ENCODE measurements at places on chromosomes 1 and 21.

GRCh38 chr1:69967245-69967766 is 238.1 kb downstream of the LRRC40 start:
- DNase-seq = no peak

DNA sequence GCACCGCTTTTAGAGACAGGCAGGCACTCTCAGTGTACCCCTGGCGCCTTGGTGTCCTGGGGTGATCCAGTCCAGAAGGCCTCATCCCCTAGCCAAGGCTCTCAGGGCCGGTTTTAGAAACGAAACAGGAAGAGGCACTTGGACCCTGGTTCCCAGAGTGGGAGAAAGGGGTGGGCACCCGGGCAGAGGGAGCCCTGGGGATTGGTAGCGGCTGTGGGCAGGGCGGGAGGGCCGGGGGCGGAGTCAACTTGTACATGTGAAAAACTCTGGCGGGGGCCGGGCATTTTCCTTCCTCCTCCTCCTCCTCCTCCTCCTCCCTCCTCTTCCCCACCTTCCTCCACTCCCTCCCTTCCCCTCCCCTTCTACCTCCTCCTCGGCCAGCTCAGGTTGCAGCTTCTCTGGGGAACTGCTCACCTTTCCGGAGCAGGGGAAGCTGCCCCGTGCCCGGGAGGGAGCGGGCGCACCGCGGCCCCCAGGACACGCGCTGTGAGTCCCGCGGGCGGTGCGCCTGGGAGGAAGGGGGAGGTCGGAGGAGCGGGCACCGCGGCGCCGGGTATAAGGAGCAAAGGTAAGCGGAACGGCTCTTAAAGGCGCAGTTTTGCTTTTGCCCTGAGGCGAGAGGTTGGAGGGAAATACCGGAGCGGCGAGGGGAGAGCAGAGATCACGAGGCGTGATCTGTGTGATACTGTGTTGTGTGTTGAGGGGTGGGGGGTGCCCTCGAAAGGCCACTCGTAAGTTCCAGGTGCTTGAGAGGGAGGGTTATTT is at the start of gene CDK18:
Gene CDK18 (plus strand): TSS at position 359 of the 765 bp plus-strand sequence. CDS start 18,499 bp downstream, outside the sequence.
- DNase-seq = peak; percentile 57

DNA sequence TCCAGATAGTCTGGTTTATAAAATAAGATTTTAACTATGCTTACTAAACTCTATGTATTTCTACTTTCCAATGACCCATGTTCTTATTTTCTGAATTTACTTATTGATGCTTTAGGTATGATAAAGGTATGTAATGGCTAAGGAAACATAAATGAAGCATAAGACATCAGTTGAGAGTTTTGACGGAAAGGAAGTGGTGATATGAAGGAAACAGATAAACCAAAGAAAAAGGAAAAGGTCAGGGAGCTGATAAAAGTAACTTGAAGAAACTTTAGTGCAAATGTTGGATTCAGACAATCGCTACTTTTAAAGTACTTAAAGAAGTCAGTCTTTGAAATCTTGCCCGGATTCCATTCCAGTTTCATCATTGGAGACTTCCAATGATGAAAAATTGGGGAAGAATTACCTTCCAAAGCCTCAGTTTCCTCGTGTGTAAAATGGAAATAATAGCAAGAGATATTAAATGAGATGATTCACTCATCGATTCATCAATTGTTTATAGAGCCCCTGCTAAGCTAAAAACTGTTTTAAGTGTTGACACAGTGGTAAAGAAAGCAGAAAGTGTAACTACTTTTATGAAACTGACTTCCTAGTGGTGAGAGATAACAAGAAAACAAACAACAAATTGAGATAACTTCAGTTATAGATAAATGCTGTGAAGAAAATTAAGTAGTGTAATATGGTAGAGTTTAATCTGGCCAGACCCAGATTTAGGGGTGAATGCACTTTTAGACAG is 10.6 kb downstream of the PTPRC start:
- no peak for DNase-seq

DNA sequence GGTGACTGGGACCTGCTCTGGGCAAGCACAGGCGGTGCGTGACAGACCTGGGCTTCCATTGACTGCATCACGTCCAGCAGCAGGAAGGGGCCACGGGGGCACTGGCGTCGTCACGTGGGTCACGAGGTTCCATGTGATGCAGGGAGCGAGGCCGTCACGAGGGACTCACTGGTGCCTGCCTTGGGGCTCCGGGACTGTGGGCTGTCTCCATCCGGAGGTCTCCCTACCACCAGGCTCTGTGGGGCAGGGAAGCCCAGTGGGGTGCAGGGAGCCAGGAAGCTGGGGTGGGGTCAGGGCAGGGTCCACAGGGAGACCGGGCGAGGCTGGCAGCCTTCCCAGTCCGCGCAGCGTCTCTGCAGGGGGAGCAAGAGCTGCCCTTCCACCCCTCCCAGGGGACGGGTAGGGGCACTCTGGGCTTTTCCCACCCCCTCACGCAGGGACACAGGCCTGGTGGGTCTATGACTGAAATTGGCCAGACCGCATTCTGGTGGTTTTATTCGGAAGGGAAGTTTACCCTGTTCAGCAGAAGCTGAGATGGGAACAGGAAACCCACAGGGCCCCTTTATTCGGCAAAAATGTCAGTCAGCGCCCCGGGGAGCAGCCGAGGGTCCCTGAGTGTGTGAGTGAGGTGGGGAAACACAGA is 416 bp upstream of the TNFRSF14 start:
- peak; percentile 75 for DNase-seq

GRCh38 chr1:162725301-162725837 is 65.1 kb upstream of the HSD17B7 start:
- DNase-seq = no peak

DNA sequence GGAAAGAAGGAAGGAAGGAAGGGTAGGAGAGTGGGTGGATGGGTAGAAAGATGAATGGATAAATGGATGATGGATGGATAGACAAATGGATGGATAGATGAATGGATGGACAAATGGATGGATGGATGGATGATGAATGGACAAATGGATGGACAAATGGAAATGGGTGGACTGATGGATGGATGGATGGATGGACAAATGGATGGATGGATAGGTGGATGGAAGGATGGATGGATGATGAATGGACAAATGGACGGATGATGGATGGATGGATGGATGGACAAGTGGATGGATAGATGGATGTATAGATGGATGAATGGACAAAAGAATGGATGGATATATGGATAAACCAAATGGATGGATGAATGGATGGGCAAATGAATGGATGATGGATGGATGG is 30.5 kb downstream of the CHD5 start:
- no peak for DNase-seq

- no peak for DNase-seq
Observed at GRCh38 chr1:48025076-48025475, 27.9 kb upstream of the TRABD2B start.

GRCh38 chr1:206446688-206447421 is 23.4 kb upstream of the IKBKE start:
- DNase-seq = no peak

- no peak for DNase-seq
Observed at GRCh38 chr1:193377472-193377871, 191.1 kb upstream of the B3GALT2 start.

DNA sequence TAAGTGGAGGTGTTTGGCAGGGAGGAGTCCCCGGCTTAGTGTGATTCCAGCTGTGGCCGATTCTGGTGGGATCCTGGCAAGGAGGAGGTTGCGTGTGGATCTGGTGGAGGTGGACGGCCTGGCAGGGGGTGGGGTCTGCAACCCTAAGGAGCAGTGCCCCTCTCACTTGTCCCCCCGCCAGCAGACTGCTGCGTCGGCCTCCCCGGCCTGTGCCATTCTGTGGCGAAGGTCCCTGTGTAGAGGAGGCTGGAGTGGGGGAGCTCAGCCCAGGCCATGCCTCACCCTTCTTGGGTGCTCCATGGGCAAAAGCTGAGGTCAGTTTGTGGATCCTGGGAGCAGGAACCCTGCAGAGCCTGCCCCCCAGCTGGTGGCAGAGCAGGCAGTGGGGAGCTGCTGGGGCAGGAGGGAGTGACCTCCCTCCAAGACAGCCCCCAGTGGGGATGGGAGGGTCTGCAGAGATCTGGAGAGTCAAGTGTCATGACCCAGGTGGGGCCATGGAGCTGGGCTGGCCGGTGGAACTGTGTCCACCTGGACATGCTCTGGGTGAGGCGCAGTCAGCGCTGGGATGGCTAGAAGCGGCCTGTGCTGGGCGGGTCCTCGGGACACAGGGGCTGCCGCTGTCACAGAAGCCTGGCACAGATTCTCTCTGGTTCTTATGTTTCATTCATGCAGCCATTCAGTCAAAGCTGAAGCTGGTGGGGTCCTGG is 5.3 kb downstream of the MIB2 start:
- no peak for DNase-seq
